Occipital lobe (tissue), 3 donors: ENCODE measurements at places on chromosomes 7 and 10.
A peak's percentile ranks its signal among the peaks of the same experiment; 100 is the strongest.

DNA sequence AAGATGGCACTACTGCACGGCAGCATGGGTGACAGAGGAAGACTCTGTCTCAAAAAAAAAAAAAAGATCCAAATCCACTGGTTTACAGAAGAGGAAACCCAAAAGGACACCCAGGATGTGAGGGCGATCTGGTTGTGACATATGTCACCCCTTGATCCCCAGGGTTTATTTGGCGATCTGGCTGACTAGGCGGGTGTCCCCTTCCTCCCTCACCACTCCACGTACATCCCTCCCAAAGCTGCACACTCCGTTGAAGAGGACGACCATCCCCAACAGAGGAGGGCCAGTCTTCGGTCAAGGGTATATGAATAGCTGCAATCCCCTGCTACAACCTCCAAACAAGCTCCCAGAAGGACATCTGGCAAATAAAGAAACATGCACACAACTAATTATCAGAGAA, 111.6 kb downstream of the HTR5A start:
- DNase-seq, result no peak

GRCh38 chr7:96157856-96158255, 164.0 kb downstream of the SLC25A13 start:
- DNase-seq, result no peak

GRCh38 chr10:73855413-73855812, 18.9 kb downstream of the CAMK2G start:
- DNase-seq, result no peak

GRCh38 chr7:116582806-116583444, 58.1 kb downstream of the CAV1 start:
- DNase-seq, result no peak

DNA sequence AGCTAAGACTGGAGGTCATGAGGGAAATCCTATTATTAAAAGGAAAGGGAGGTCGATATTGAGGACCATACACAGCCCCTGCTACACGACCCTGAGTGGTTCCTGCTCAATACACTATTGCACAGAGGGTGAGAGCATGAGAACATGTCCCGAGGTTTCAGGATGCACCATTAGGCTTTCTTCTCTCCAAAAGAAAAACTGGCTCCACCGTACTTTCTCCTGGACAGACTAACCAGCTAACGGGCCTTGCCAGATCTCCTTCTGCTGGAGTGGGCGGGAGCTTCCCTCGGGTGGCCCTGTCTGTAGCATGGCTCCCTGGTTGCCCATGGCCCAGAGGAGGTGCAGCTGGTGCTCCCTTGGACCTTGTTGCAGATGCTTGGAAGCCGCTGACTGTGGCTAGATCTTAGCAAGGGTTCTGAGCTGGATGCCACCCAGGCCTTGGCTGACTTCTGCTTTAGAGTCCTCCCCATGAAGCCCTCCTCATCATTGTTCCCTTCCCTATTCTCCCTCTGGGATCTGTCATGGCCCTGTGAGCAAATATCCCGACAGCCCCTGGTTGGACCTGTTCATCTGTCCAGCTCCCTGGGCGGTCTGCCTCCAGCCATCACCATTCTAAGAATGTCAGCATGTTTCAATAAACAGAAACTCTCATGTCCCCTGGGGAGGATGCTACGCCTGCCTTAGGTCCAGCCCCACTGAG, 52.9 kb upstream of the SHH start:
- DNase-seq, result no peak

GRCh38 chr7:71130031-71130679, 1.8 kb upstream of the GALNT17 start:
- DNase-seq, result no peak

GRCh38 chr7:38177621-38178003, 433 bp upstream of the STARD3NL start:
- DNase-seq, result no peak

DNA sequence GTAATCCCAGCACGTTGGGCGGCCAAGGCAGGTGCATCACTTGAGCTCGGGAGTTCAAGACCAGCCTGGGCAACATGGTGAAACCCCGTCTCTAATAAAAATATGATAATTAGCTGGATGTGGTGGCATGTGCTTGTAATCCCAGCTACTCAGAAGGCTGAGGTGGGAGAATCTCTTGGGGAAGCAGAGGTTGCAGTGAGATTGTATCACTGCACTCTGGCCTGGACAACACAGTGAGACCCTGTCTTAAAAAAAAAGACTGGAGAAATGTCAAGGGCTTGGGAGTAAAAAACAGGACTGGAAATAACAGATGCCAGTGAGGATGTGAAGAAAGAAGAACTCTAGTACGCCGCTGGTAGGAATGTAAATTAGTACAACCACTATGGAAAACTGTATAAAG, 16.7 kb upstream of the NUP205 start:
- DNase-seq, result no peak

DNA sequence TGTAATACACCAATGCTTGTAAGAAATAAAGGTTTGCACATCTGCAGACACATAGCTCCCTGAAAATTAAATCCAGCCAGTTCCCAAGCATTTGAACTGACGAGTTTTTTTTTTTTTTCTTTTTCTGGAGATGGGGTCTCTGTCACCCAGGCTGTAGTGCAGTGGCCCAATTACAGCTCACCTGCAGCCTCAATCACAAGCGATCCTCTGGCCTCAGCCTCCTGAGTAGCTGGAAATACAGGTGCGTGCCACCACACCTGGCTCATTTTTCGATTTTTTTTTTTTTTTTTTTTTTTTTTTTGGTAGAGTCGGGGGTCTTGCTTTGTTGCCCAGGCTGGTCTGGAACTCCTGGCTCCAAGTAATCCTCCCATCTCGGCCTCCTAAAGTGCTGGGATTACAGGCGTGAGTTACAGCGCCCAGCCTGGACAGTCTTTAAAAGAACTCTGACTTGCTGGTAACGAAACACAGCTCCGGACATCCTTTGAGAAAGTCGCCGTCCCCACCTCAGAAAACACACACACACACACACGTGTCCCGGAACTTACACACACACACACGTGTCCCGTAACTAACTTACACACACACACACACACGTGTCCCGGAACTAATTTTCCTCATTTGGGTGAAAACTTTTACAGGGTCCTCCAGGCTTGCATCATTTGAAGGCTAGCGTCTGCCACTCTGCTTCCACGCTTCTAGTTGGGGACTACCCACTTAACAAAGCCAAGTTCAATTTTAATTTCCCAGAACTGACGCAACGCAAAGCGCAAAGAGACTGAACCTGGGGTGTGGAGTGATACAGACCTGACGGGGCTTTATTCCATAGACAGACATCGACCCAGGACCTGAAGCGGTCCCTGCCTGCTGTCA, 18.6 kb downstream of the OCM2 start:
- DNase-seq, result no peak

GRCh38 chr7:107725138-107725740, 18.7 kb upstream of the CBLL1 start:
- DNase-seq, result peak; percentile 3

DNA sequence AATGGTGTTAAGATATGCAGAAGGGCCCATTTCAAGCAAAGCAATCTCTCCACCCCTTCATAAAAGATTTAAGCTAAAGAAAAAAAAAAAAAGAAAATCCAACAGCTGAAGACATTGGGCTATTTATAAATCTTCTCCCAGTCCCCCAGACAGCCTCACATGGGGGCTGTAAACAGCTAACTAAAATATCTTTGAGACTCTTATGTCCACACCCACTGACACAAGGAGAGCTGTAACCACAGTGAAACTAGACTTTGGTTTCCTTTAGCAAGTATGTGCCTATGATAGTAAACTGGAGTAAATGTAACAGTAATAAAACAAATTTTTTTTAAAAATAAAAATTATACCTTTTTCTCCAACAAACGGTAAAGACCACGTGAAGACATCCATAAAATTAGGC, 28.6 kb downstream of the PPP3CB start:
- no peak for DNase-seq

- DNase-seq, result no peak
These were observed 22.4 kb upstream of the FOXK1 start for GRCh38 chr7:4659551-4660286.

- DNase-seq, result no peak
These were observed 3.1 kb downstream of the PAX2 start for GRCh38 chr10:100748231-100749058.

DNA sequence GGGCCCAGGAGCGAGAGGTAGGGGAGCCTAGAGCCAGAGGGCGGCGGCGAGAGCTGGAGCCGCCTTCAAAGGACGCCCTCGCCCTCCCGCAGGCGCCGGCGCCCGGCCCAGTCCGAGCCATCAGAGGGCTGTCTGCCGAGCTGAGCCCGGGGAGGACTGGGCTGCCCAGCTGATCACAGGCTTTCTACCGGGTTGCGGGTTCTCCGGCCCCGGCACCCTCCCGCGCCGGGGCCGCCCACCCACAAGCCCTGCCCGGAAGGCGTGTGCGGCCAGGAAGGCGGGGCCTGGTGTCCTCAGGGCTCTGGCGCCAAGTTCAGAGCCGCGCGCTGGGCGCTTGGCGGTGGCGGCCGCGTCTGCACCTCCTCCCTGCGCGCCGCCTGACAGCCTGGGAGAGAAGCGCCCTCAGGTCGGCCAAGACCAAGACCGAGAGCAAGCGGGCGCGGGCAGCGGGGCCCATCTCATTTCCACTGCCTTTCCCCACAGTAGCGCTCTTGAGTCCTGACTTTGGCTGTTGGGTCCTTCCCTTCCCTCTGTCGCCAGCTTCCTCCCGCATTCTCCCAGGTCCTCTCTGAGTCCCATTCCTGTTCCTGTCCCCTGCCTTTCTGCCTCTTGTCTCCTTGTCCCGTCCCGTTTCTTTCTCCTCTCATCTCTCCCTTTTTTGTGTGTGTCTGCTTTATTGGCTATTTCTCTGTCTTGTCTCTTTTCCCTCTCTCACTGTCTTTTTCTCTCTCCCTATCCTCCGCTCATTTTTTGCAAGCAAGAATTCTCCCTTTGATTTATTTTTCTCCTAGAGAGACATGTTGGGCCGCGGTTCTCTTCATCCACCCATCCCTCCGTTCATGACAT, 60.6 kb upstream of the MSMB start:
- DNase-seq, result peak; percentile 76

GRCh38 chr7:1066242-1066588, 21.7 kb upstream of the GPER1 start:
- no peak for DNase-seq

DNA sequence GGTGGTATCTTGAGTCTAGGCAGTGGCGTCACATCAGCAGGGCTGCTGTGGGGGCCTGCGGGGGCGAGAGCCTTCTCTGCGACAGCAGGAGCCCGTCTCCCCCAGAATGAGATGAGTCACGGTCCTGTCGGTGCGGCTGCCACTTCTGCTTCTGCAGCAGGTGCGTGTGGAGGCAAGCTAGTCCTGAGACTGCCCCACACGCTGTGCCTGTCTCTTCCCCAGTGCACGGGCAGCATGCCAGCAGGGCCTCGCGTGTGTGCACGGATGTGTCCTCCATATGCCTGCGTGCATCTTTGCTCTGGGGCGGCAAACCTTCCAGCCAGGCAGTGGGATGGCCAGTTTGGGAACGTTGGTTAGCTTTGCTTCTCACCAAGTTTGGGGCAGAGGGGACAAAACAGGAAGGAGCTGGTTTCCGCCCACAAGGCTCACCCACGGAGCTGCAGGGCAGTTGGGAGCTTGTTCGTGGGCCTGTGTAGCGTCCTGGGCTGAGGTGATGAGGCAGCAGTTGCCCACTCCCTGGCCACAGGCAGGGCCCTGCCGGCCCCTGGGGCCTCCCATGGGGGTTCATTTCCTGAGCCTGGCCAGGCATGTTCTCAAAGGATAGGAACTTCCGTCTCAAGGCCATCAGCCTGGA, 60.8 kb upstream of the PPIF start:
- DNase-seq, result peak; percentile 84

- DNase-seq, result no peak
These were observed 24.1 kb upstream of the PRKAR2B start for GRCh38 chr7:107020400-107020799.

DNA sequence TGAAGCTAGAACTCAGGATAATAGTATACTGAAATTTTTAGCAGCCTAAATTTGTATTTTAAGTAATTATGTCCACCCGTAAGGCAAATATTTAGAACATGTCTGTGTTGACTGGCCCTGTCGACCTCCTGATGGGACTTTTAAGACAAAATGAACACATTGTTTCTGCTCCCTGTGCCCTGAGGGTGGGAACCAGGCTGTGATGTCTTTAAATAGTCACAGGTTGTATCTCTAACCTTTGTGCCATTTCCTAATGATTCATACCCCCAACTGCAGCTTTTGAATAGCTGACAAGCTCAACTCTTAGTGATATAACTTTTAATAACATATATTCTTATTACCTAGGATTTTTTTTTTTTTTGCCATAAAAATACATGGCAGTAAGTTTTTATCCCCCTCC, 494.9 kb upstream of the AKR1E2 start:
- DNase-seq, result no peak

GRCh38 chr7:31647511-31647910, 39.5 kb upstream of the PPP1R17 start:
- no peak for DNase-seq

DNA sequence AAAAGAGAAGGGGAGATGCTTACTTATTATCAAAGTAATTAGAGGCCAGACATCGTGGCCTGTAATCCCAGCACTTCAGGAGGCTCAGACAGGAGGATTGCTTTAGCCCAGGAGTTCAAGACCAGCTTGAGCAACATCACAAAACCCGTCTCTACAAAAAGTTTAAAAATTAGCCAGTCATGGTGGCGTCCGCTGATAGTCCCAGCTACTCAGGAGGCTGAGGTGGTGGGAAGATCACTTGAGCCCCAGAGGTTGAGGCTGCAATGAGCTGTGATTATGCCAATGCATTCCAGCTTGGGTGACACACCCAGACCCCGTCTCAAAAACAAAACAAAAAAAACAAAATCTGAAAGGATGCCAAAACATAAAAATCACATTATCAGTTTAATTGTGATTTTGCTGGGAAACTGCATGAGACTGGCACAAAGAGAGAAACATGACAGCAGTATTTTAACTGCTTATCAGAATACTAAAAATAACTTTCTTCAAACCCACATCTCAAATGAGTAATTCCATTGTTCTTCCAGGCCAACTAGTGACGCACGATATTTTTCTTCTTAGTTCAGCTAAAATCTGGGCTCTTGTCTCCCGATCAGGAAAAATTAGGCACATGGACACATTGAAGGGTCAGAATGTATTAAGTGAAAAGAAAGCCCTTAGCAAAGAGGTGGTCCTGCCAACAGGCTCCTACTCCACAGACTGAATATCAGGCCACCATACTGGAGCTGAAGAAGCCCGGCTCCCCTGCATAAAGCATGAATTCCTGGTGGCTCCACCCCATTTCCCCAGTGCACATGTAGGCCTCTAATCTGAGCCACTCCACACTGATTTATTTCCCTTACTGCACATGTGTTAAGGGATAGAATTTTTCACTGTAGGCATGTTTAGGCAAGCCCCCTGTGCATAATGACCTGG, 9.6 kb upstream of the CCM2 start:
- DNase-seq, result no peak

DNA sequence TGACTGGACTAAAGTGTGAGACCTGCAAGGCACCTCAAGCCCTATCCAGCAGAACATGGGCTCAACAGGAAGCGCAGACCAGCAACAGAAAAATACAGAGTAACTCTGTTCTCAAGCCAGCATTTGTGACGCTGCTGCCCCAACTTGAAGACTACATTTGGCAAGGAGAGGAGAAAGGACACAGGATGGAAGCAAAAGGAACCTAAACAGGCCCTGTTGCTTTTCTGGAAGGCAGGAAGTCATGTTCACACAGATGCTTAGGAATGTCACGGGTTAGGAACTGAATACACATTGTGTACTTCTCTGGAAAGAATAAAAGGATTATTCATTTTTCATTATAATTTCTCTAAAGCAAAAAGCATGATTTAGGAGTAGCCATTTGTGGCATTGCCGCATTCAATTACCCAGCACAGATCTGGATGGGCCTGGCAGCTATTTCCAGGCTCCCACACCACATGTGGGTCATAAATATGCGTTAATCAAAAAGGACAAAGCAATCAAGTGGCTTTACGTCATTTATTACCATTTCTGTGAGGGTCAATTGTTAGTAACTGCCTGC, 19.8 kb upstream of the TOMM7 start:
- no peak for DNase-seq
